ENCODE measurements at places on chromosomes 11 and 22.
A peak's percentile ranks its signal among the peaks of the same experiment; 100 is the strongest.

GRCh38 chr11:117970400-117971024 is 15.7 kb upstream of the IL10RA start:
- no peak for DNase-seq

DNA sequence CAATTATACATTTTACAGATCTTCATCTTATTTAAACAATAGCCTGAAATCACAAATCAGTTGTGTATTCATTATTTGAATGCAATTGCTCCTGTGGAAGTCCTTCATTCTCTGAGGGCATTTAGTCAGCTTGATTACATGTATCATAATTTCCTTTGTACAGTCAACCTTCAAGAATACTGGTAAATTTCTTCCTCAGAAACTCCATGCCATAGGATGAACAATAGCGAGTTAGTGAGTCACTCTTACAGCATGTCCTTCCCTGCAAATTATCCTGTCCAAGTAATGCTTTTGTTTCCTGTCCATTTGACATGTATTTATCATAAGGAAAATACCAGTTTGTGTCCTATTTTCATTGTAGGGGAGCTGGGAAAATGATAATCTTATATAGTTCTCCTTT is 3.8 kb downstream of the OR10S1 start:
- peak; percentile 64 for DNase-seq

DNA sequence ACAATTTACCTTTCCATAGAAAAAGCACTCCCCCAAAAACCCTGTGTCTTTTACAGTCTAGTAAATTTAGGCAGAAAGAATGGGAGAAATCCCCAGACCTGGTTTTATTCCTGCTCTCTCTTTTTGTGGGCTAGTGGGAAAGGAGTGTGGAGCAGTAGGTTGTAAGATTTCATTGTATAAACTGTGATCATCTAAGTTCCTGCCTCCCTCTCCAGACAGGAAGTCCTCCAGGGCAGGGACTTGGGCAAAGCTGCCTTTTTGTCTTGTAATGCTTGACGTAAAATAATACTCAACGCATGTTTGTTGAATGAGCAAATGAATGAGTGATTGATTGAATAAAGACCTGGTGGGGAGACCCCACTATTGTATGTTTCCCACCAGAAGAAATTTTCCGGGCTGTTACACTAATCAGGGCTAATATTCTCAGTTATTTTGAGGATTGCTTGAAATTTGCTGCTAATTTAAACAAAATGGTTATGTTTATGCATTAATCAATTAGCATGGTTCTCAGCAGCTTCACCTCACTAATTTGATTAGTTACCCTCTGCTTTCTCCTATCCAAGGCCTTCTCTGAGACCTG is 36.3 kb downstream of the CSNK2A3 start:
- no peak for DNase-seq

DNA sequence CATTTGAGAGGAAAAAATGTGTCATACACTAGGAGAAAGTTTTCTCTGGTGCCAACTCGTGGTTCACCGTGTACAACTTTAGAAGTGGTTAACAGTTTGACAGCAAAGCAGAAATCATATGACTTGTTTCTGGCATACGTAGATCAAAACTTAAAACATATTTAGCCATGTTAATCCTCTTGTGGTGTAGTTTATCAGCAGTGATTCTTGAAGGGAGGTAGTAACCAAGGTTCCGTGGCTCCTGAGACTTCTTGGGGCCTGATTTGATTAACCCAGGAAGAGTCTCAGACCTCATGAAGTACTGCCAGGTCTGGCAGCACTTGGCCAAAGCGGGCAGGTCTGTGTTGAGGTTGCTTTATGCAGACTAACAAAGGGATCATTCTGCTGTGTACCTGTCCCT is 40.5 kb downstream of the SREBF2 start:
- no peak for DNase-seq

DNA sequence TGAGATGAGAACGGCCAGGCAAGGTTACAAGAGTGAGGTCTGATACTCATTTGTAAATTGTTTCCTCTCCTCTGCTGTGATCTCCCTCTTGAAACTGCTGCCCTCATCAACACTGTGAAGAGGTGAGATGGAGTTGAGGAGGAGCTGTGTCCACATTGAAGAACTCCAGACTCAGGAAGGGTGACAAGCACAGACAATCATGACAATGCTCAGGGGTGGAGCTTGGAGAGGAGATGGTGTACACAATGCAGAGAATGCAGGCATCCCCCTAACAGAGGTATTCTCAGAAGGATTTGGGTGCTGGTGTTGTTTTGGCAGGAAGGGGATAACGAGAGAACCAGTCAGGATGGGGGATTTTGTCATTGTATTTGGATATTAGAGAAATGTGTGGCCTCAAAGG is 21.5 kb upstream of the MMP7 start:
- no peak for DNase-seq

DNA sequence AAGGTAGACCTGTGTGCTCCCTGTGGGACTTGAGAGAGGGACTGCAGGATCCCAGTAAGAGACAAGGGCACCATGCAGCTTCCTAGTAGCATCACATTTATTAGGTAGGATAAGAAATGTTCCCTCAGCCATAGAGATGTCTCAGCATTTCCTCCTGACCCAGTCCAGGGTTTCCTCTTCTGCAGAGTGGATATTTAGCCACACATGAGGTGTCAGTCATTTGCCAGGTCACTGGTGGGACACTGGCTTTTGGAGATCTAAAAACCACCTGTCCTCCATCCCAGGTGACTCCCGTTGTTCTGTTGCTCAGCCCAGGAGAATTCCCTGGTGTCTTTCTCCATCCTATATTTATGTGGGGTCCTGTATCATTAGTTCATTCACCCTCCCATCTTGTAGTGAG is 117.5 kb upstream of the NNMT start:
- no peak for DNase-seq

DNA sequence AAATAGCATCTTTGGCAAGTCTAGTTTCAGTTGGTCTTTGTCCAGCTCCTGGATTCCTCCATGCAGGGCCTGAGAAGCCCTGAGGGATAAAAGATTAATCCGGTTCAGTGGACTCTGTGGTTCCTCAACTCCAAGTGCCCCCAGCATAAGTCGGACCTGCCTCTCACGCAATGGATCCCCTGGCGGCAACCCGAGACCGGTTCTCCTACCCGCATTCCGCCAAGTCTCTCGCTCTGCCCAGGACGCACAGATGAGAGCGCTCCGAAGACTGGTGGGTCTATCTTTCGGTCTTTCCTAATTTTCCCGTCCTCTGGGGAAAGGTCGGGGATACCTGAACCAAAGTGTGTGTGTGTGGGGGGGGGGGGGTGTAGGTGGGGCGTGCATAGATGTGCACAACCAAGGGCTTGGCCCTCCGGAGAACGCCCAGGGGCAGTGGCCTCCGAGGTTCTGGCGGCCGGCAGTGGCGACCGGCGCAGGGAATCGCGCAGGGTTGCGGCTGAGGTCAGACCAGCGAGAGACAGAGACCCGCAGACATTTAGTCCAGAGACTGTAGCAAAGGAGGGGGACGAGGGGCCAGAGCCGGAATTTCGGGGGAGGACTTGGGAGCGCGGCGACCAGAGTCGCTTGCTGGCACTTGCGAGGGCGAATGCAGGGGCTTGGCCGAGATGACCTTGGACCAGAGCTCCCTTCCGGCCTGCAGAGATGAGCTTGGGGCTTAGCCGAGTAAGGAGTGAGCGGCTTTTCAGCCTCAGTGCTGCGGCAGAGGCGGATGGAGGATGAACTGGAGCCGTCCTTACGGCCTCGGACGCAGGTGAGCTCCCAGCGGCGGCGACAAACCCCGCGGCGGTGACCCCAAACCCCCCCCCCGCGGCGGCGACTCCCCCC is 712 bp upstream of the SLC2A11 start:
- no peak for DNase-seq

DNA sequence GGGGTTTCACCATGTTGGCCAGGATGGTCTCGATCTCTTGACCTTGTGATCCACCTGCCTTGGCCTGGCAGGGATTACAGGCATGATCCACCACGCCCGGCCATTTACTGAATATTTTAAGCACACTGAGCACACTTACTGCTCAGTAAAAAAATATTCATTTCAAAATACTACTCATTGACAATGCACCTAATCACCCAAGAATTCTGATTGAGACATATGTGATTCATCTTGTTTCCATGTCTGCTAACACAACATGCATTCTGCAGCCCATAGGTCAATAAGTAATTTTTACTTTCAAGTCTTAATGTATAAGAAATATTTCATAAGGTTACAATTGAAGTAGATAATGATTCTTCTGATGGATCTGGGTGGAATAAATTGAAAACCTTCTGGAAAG is 4.2 kb upstream of the OR52J3 start:
- DNase-seq, result no peak

- DNase-seq, result no peak
These were observed 73.6 kb upstream of the TTLL12 start for GRCh38 chr22:43260331-43261231.

DNA sequence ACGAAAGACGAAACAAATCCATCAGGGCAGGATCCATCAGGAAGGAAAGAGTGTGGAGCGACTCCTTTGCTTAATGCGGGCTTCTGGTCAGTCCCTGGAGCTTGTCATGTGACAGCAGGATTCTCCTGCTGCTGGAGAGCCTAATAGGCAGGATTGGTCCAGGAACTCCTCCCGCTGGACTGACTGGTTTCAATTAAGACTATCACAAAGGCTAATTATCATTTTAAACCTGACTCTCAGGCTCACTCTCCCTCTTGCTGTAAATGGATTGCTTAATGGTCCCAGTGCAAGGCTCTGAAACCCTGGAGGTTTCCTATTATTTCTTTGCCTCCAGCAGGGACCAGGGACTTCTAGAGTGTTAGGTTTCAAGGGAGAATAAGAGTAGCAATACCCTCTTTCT is 493.8 kb downstream of the NTM start:
- no peak for DNase-seq

GRCh38 chr11:12279672-12280108 is 97.7 kb upstream of the PARVA start:
- DNase-seq, result no peak

GRCh38 chr22:27620367-27621154 is 181.0 kb downstream of the MN1 start:
- DNase-seq, result no peak

- no peak for DNase-seq
These were observed 17.2 kb downstream of the GLB1L3 start for GRCh38 chr11:134293119-134294113.

DNA sequence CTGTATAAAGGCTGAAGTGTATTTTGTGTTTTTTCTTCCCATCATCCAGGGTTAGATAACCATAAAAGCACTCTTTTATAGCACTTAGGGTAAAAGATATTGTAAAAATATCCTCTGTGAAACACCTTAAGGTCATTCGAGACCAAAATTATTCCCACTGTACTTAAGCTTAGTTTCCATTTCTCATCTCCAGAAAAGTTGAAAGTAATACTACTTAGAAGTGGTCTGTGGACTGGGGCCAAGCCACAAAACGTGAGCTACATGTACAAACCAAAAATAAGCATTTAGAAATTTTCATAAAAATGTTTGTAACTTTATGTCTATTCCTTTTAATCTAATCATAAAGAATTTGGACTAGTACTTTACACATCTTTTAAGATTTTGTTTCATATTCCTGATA is 142.0 kb upstream of the NTM start:
- no peak for DNase-seq

DNA sequence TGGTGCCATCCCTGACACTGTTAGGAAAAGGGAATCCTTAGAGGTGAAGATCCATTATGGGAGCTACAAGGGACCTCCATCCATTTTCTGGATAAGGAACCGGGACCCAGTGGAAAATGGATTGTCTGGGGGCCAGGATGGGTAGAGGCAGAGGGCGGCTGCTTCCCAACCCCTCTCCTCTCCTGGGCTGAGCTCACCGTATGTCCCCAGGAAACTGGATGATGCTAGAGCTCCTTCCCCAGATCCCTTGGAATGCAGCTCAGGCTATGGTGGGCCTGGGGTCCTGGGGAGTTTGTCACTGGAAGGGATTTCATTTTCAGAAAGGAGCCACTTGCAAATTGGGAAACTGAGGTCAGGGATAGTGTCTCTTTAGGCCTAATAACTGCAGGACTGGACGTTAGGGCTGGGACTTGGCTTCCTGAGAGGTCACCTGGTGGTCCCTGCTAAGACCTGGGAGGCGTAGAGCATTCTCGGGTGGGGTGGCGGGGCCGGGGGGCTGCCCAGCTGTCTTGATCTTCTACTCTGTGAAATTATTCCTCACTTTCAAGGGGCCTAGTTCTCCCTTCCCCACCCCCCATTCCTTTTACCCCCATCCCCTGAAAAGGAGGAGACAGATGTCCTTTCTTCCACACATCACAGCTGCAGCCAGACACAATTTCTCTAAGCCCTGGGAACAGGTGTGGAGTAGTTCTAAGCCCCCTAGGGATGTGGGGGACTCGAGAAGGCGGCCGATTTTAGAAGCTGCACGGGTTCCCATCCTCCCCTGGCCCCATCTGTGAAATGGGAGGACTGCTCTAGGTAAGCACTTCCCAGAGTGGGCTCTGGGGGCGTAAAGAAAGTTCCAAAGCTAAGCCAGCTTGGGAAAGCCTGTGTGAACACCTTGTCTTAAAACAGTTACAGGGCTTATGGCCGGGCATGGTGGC is 99.8 kb downstream of the PKNOX2 start:
- no peak for DNase-seq

GRCh38 chr11:61598374-61598773 is 17.5 kb upstream of the SYT7 start:
- no peak for DNase-seq

DNA sequence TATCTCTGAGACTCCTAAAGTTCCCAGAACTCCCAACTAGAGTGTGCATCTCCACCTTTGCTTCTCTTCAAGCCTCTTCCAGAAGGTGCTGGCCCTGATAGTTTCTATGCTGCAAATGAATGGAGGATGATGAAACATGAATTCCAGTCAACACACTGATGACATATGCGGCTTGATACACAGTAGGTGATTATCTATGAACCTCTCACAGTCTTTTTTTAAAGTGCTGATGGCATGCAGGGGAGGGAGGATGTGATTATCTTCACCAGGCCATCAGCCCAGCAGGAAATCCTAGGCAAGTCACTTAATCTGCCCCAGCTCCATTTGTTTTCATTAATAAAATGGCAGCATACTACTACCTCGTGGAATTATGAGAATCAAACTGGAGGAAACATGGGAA is 548.5 kb downstream of the SOX6 start:
- no peak for DNase-seq

DNA sequence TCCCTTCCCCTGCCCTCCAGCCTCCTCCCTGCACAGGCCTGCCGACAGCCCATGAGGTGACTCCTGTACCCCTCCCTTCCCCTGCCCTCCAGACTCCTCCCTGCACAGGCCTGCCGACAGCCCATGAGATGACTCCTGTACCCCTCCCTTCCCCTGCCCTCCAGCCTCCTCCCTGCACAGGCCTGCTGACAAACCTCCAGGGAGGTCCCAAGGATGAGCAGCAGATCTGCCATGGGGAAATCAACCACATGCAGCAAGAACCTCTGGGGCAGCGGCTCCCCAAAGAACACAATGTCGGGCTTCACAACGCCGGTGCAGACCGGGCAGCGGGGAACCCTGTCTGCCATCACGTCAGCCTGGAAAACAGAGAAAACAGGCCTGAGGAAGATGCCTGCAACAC is 12.3 kb downstream of the SIRT3 start:
- DNase-seq, result no peak

- DNase-seq, result no peak
These were observed 32.5 kb upstream of the POLD3 start for GRCh38 chr11:74559934-74560309.

DNA sequence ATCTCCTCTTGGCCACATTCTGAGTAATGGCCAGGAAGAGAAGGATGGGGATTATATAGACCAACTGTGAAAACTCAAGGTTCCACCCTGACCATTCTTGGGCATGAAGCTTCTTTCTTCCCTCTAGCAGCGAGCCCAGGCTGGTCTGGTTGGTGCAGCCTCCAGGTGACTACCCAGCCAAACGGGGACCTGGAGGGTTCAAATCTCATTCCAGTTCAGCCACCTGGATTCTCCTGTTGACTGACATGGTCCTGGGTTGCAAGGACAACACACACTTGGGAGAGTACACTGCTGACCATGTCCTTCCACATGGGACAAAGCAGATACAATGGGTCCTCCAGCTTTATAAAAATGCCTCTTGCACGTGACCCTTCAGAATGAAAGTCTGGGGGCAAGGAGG is 67.0 kb downstream of the SHANK2 start:
- no peak for DNase-seq

Measured in SW 1271 (cell line).